ENCODE measurements at places on chromosomes 2 and 18. TPM values are rescaled to one million over a fixed set of nuclear protein-coding genes. Genes with fewer than 3 reads are reported as not detected.

Gene HRH4
- 0.30 TPM for total RNA-seq

Gene PLCL1
- 10.9 TPM for total RNA-seq

Gene MYO5B
- 12.7 TPM for total RNA-seq

Gene SLC40A1
- 265 TPM for total RNA-seq

Gene LRRC30
- total RNA-seq: 0.69 TPM

Gene ADCYAP1
- total RNA-seq: 3.4 TPM

Gene EFEMP1
- total RNA-seq: 68.7 TPM

Gene CCDC141
- total RNA-seq: 6.0 TPM

DNA sequence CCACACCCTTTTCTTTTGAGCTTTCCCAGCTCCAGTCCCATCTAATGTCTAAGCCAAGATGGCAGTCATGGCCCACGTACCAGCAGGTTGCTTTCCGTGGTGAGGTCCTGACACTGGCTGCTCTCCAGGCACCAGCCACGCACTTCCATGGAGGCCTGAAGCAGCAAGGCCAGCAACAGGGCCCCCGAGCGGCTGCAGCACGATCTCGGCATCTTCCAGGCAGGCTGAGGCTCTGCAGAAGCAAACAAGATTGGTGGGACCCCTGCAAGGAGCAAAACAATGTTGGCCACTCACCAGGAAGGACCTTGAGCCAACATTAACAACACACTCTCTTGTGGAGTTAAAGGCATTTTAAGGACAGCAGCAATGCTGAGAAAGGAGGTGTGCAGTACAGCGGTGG lies 3.8 kb downstream of the POMC start:
- no peak for DNase-seq

DNA sequence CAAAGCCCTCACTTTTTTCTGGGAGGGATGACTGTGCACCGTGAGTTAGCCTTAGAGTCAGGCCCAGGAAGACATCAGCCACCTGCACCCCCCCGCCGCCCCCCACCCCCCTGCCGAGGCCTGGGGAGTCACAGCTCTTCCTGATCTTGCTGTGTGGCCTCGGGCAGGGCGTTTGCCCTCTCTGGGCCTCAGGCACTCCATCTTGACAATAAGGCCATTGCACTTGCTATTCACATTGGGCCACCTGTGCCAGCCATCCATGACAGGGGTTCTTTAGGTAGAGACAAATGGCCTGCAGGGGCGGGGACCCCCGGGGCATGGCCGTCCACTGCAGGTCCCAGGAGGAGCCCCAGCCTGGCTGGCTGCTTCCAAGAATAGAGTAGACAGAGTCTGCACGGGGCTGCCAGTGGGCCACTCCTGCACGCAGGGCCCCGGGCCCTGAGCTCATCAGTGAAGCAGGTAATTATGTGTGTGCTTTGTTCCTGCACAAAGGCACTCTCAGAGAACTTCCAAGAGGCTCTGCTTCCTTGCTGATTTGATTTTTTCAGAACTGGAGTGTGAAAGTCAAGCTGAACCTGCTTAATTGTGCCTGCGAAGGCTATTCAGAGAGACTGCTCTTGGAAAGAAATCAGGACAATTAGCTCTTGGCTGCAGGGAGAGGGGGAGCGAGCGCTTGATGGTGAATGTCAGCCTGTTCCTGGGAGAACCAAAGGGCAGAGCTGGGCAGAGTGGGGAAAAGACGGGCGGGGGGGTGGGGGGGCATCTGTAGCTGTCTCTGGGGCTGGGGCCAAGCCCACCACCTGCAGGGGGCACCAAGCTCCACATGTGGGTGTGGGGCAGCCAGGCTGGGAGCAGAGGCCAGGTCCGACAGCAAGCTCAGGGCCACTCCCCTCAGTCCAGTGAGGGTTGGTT lies 40.3 kb downstream of the RRM2 start:
- no peak for DNase-seq

- DNase-seq: no peak
Measured at GRCh38 chr2:47510745-47511144, 107.8 kb downstream of the MSH2 start.

- DNase-seq: no peak
Measured at GRCh38 chr2:147331790-147332419, 512.9 kb upstream of the ACVR2A start.

GRCh38 chr18:48875942-48876511 lies 74.7 kb downstream of the SMAD7 start:
- DNase-seq: no peak

GRCh38 chr18:50334546-50335152 lies 40.2 kb upstream of the SKA1 start:
- DNase-seq: no peak

- DNase-seq: no peak
Measured at GRCh38 chr2:73359915-73360697, 25.5 kb upstream of the ALMS1 start.

GRCh38 chr2:71506222-71507153 lies 53.1 kb downstream of the DYSF start:
- no peak for DNase-seq

DNA sequence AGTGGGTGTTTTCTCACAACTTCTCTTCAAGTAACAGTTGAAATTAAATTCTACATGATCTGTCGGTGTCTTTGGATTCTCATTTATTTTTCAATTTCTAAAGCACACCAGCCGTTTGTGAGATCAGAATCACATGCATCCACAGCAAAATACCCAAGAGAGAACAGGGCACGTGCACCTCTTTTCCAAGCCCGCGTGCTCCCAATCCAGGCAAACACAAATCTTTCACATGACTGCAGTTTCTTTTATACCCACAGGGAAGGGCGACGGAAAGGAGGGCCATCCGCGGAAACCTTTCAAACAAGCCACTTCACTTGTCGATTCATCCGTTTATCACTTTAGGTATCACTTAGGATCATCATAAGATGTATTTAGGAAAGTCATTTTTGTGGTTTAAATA lies 13.0 kb upstream of the DAPL1 start:
- no peak for DNase-seq

DNA sequence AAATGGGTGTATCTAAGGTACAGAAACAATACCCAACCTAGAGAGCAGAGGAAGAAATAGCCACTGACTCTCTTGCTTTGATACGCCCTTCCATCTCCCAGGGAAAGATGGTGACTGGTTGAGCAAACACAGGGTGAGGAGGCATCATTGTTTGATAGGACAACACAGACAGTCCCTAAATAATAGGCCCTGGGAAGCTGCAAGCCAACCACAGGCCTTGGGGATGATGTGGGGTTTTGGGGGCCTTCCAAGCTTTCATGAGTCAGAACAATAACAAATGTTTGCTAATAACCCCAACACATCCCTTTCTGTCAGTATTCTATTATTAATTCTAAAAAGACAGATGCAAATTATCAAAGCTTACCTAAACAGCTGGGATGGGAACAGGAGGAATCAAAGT lies 9.8 kb downstream of the LGALSL start:
- no peak for DNase-seq

All from skin of body (tissue), 3 donors.